HT-29 (cell line): ENCODE measurements at places on chromosomes 13 and 19. TPM values are rescaled to one million over a fixed set of nuclear protein-coding genes. Genes with fewer than 3 reads are reported as not detected.

DNA sequence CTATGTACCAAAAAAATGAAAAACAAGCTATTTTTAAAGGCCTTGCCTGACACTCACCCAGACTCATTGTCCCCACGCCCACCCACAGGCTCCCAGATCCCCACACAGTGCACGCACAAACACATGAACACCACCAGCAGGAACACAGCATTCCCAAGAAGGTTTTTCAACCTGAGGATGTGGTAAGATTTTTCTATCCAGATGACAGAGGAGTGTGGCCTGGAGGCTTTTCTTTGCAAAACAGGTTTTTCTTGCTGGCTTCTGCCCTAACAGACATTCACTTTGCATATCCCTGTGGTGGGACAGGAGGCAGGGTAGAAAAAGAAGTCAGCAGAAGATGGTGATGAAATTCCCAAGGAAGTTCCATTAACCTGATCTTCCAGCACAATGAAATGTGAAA is 97.8 kb downstream of the KLF12 start:
- DNase-seq = peak; percentile 79

- DNase-seq = no peak
These were observed 19.9 kb downstream of the KDM4B start for GRCh38 chr19:4988770-4989251.

DNA sequence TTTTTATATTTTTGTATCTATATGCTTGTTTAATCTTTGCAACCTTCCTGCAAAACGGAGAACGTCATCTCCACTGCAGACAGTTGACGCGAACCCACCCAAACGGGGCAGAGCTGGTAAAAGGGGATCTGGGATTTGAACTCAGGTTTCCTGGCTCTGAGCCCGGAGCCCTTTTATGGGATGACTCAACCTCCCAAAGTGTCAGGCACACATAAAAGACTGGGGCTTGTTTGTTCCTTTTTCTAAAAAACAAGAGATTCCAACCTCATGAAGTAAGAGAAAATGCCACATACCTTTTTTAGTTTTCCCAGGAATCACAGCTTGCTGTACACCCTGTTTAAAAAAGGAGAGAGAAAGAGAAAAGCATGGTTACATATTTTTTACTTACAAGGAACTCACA is 78.9 kb downstream of the GADD45B start:
- DNase-seq = no peak

GRCh38 chr13:101416181-101417042 is at the start of gene NALCN:
TSS of gene NALCN (minus strand) at chr13:101416508. CDS start at chr13:101399126, 17,382 bp downstream.
- no peak for DNase-seq

DNA sequence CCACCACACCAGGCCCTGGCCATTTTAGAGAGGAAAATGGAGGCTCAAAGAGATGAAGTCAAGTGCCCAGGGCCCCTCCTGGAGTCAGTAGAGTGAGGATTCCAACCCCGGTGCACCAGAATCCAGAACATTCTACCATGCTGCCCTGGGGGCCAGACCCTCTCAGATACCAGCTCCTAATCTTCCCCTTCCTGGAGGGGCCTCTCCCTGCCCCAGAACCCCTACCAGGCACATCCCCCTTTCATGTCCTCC is 11.1 kb downstream of the CAPN12 start:
- no peak for DNase-seq

- DNase-seq = no peak
These were observed 4.6 kb downstream of the EPN1 start for GRCh38 chr19:55679343-55680257.

GRCh38 chr13:50867637-50867945 is 24.1 kb upstream of the DLEU7 start:
- no peak for DNase-seq

DNA sequence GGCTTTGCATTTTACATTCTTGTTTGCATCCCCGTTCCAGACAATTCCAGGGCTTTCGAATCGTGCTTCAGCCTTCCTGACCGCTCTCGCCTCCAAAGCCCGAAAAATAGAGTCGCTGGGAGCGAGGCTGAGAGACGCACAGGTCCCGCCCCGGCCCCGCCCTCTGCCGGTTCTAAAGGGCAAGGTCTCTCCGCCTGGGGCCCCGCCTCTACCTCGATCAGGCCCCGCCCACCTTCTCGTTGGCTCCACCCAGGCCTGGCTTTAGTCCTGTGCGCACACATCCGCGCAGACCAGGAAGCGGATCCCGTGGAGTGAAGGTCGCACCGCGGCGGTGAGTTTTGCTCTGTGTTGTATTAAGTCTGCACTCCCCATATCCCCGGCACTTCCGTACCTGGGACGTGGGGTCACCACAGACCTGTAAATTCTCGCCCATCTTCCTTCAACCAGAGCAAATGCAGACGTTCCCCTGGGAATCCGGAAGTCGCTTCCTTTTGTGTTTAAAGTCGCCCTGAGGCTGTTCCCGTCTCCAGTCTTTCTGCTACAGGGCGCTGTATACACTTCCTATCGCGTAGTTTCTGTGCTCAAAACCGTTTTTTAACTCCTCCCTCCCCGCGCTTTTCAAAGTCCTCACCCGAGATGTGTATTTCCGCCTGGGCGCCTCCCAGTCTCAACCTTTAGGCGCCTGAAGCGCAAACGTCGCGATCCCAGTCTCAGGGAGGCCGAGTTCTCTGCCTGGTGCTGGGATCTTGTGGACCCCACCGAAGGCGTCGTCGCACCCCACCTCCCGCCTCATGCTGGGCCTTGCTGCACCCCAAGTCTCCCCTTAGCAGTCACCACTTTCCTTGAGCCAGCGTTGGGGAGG is at the start of gene ZNF701:
Gene ZNF701, plus strand, starts transcription at position 288 of the 862 bp plus-strand sequence. CDS start 3,861 bp downstream, outside the sequence.
- DNase-seq = no peak

The TEX26 gene
- not detected in 2 replicates for total RNA-seq

GRCh38 chr19:9939301-9939913 is 3.1 kb upstream of the OLFM2 start:
- DNase-seq = no peak

- no peak for DNase-seq
These were observed 44.5 kb upstream of the PARP4 start for GRCh38 chr13:24557081-24557480.

- no peak for DNase-seq
These were observed 288.9 kb upstream of the MAB21L1 start for GRCh38 chr13:35765366-35765765.

DNA sequence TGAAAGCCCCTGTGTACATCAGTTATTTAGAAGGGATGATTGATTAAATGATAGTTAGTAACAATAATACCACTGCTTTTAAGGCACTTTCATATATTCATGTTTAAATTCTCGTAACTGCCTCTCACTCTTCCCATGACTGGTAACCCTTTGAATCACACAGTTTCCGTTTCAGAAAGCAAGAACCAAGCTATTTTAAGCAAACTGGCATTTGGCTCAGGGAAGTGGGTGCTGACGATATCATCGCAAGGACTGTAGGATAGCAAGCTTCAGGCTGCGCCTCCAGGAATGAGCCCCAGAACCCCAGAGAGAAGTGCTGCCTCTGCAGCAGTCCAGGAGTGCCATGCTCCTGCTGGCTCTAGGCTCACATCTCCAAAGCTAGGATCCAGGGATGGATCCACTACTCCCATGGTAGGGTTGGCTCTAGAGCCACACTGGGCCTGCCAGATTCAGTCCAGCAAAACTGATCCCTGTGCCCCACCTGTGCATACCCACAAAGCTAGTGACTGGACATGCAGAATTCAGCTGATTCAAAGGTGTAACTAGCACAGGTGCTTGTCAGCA is 313.5 kb downstream of the SLC7A1 start:
- DNase-seq = no peak

The MUC16 gene
- 0.03 TPM in 2 replicates for total RNA-seq

GRCh38 chr13:39599842-39600241 is 3.2 kb downstream of the LHFPL6 start:
- no peak for DNase-seq

- no peak for DNase-seq
These were observed 4.7 kb downstream of the MAB21L1 start for GRCh38 chr13:35471706-35472322.

GRCh38 chr13:99228737-99229691 is 28.4 kb downstream of the UBAC2 start:
- no peak for DNase-seq

DNA sequence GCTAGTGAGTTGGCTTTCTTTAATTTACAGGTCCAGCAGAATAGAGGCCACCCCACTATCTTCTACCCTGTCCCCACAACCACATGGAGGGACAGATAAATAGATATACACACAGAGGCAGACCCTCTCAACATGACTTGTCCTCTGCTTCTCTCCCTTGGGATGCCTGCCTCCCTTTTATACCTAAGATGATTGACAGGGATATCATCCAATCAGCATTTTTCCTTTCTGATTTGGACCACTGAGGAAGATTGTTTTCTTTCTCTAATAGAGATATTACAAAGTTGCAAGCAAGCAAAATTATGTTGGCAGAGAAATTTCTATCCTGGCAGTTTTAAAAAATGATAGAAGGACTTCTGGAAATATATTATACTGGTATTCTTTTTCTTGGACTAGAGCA is 35.8 kb downstream of the STOML3 start:
- DNase-seq = no peak

GRCh38 chr13:90898811-90899210 is 448.7 kb upstream of the MIR17HG start:
- DNase-seq = no peak

DNA sequence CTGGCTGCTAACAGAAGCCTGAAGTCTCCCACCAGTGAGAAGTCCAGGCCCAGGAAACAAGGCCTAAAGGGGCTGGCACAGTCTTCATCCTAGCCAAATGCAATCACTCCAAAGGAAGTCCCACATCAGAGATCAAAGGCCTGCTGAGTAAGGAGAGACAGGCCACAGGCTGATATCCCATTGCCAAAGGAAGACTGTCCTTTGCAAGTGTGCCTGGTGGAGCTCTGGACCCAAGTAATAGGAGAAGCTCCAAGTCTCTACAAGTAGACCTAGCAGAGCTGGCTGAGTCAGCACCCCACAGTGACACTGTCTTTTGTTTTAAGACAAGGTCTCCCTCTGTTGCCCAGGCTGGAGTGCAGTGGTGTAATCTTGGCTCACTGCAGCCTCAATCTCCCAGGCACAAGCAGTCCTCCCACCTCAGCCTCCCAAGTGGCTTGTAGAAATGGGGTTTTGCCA is 4.5 kb downstream of the DBP start:
- peak; percentile 33 for DNase-seq

GRCh38 chr19:40777645-40777936 is 456 bp upstream of the RAB4B start:
- DNase-seq = no peak

GRCh38 chr13:30877335-30877734 is 28.7 kb upstream of the MEDAG start:
- no peak for DNase-seq

The FXYD3 gene
- total RNA-seq = 15.8 and 38.9 TPM in 2 replicates

GRCh38 chr19:31548941-31549340 is 199.7 kb upstream of the TSHZ3 start:
- DNase-seq = peak; percentile 57

GRCh38 chr19:35718345-35719041 is 690 bp downstream of the KMT2B start:
- peak; percentile 51 for DNase-seq

DNA sequence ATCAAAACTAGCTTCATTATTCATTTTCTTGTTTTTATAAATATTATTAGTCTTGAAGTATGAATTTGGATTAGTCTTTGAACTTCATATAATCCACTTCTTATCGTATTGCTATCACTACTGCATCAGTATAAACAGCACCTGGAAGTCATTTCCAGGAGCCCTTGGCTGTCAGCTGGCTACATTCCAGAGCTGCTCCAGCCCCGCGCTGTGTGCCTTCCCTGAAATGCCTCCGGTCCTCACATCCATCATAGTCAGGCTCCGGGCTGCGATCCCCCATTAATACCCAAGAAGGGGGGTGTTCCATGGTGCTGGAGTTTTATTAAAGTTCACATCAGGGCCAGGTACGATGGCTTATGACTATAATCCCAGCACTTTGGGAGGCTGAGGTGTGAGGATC is 124.3 kb upstream of the GJB6 start:
- no peak for DNase-seq

DNA sequence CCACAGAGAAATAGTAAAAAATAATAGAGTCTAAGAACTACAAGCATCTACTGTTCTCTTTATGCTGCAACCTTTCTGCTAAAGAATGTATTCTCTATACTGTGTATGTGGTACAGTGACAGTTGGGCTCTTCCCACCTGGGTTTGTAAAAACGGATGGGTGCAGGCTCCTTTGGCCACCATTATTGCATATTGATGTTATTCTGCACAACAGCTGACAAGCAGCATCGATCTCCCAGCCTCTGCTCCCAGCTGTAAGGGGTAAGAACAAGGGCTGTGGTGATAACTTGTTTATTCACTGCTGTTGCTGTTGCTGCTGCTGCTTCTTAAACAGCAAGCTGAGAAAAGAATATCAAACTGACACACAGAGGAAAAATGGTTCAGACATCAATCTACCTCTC is 56.1 kb downstream of the KCNRG start:
- DNase-seq = no peak
